ENCODE measurements at places on chromosomes 11 and 22.
A peak's percentile ranks its signal among the peaks of the same experiment; 100 is the strongest.

DNA sequence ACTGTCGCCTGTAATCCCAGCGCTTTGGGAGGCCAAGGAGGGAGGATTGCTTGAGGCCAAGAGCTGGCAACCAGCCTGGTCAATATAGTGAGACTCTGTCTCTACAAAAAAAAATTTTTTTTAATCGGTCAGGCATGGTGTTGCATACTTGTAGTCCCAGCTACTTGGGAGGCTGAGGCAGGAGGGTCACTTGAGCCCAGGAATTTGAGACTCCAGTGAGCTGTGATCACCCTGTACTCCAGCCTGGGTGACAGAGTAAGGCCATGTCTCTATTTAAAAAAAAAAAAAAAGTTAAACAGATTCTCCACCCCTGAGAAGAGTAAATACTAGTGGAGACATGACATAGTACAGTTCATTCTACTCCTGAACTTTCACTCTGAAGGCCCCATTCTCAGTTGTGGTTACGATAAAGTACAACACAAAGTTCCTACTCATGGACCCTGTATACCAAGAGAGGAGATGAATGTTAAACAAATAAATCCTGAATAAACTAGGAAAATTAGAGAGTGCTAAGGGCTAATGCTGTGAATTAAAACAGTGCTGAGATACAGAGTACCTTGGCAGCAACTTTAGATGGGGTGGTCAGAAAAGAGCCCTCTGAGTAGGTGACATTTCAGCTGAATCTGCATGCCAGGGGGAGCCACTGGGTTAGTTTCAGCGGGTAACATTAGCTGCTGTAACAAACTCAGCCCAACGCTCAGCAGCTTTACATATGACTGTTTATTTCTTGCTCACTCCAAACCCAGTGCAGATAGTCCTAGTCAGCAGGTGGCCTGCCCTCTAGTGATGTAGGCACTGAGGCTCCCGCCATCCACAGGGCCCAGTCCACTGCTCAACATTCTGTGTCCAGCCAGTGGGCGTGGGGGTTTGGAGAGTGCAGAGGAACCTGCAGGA is 75.1 kb downstream of the DBX1 start:
- DNase-seq: no peak

DNA sequence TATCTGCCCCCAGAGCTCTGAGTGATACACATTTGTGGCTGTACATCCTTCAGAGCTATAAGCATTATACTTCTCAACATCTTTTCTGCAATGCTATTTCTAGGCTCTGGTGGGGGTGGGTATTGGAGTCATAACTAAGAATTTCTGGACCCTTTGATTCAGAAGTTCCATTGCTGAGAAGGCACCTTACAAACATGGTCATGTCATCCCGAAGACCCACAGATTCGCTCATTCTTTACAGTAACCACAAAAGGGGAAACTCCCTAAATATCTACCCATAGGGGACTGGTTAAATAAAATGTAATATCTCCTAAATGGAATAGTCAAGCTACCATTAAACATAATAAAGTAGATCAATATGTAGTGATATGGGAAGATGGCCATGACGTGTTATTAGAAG is 98.8 kb downstream of the PRR5L start:
- no peak for DNase-seq

- DNase-seq: peak; percentile 88
These were observed at the start of gene AP2A2 for GRCh38 chr11:925496-926301. TSS of gene AP2A2 (plus strand) at chr11:925870. CDS start at chr11:926022, 152 bp downstream.

DNA sequence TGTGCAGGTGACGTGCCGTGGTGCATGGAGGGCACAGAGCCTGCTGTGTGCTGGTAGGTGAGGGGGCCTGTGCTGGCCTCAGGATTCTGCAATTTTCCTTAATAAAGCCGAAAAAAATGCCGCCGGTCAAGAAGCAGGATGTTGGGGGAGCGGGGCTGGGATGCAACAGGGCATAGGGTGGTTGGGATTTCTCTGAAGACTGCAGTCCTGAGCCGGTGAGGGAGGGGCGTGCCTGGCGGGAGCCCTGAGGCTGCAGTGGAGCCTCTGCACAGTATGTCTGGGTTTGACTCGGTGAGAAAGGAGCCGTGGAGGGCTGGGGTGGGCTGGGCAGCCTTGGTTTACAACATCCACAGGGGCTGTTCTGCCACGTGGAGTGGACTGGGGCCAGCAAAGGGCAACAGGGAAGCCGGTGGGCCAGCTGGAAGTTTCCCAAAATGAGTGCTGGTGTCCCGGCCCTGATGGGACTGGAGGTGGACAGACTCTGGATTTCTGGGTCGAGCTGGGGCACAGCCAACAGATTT is 1.3 kb downstream of the CDHR5 start:
- DNase-seq: no peak

DNA sequence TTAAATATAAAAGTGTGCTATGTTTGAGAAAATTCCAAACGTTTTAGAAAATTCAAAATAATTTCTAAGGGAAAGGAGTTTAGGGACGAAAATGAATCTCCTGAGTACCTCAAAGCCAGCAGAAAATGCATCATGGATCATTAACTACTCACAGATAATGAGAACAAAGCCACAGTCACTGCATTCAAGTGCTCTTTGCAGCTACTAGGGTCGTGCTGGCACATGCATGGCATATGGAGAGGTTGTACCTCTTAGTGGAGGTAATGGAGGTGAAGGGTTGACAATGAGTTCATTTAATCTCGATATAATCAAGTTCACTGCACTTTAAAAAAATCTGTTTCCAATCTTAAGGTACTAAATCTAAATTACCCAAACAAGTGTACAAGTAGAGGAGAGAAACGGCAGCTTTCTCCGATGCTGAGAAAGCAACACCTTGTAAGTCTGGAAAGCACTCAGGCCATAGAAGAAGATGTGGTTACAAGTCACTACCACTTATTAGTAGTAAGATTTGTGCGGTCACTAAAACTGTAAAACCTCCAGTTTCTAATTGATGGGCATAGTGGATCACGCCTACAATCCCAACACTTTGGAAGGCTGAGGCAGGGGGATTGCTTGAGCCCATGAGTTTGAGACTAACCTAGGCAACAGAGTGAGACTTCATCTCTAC is 261.1 kb upstream of the ANO3 start:
- DNase-seq: no peak

DNA sequence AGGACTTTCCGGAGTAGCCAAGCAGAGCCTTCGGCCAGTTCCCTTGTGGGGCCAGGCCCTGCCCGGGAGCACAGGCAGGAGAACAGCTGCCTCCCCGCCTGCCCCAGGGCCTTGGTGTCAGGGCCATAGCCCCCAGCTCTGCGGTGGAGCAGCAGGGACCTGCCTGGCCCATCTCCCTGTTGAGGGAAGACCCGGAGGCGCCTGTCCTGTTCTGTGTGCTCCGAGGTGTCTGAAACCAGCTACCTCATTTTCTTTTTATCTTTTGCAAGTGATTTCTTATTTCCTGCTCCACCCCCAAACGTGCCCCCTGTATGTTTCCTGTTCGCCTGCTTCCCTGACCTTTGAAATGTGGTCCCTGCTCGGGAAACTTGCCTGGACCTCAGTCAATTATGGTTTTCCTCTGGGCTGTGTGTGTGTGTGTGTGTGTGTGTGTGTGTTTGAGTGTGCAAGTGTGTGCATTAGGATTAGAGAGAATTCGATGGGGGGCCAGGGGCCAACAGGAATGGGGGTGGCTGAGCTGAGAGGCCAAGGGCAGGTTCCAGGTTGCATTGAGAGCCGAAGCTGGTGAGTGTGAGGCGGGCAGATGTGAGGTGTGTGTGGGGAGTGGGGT is 19.1 kb downstream of the LRP5 start:
- no peak for DNase-seq

DNA sequence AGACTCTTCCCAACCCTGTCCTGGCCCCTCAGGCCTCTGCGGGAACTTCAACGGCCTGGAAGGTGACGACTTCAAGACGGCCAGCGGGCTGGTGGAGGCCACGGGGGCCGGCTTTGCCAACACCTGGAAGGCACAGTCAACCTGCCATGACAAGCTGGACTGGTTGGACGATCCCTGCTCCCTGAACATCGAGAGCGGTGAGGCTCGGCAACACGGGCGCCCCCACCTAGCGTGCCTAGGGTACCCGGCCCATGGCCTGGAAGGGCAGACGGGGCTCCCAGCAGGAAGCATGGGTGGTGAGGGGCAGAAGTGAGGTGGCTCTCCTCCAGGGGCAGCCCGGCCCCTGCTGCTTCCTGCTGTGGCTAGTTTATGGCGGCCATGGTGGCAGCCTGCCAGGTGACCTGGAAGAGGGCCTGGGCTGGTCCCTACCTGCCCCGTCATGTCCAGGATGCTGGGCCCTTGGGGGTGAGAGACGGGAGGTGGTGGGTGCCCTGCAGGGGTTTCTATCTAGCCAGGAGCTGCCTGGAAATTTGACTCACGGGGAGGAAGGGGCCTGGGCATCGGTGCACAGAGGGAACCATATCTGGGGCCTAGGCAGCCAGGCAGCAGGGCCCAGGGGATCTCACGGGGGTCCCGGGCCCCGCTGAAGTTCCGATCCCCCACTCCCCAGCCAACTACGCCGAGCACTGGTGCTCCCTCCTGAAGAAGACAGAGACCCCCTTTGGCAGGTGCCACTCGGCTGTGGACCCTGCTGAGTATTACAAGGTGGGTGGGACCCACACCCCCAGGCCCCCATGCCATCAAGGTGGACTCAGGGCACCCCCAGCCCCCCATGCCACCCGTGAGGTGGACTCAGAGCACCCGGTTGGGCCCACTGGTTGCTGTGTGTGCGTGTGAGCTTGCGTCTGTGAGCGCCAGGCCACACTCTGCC is 9.2 kb downstream of the MUC2 start:
- DNase-seq: no peak

GRCh38 chr22:21628386-21629254 is 1.2 kb downstream of the YDJC start:
- DNase-seq: no peak

GRCh38 chr11:7639643-7640025 is 33.7 kb downstream of the CYB5R2 start:
- DNase-seq: no peak

DNA sequence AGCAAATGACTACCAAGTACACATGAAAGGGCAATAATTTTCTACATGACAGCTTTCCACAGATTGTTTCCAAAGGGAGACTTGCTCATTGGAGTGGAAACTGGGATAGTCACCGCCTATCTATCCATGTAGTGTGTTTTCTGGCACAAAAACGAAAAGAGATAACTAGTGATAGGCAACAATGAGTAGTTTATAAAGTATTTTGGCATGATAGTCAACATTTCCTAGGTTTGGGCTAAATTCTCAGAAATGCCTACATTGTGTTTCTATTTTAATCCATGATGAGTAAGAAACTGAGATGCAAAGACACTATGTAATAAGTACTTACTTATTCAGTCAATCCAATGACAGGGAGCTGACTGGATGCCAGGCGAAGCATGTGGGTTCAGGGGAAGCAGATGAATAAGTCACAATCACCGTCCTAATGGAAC is 1129.1 kb downstream of the DLG2 start:
- peak; percentile 2 for DNase-seq

DNA sequence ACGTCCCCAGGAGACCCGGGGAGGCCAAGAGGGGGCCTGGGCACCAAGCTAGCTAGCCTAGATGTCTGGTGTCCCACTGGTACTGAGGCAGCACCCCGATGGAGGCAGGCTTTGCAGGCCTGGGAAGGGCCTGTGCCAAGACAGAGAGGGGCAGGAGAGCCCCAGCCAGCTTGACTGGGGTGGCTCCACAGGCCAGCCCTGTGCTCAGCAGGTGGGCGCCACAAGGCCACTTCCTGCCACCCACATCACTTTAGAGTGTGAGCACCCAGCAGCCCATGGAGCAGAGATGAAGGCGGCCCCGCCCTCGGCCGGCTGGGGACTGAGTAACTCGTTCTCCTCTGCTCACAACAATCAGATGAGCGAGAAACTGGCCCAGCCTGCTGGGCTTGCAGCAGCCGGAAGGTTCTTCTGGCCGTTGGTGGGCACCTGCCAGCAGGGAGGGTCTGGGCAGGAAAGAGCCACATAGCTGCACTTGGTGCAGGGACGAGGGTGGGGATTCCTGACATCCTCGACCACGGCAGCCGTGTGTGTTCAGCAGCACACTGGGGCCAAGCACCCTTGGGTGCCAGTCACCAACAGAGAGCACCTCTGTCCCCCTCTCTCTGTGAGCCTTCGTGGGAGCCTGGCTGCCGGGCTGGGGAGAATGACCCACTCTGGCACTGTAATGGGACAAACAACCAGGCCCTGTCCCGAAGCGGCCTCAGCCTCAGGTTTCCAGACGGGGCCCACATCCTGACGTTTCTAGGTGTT is 7.6 kb downstream of the OSBPL5 start:
- no peak for DNase-seq

GRCh38 chr22:48177631-48178030 is 1415.2 kb downstream of the TBC1D22A start:
- DNase-seq: no peak

GRCh38 chr11:11997049-11997322 is 11.4 kb downstream of the DKK3 start:
- no peak for DNase-seq

DNA sequence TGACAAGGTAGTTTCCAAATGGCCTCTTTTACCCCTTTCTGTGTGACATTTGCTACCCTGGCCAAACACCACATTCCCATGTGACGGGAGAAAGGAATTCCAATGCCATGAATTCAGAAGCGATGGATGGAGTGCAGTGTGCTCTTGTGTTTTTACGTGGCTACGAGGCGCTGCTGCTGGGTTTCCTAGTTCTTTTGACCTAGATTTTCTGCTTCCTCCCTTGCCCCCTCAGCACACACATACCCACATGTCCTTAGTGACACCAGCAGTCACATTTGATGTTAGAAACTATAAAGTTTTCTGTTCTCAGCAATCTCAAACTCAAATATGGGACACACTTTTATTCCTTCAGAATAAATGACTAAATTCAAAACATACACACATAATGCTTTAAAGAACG is 7.8 kb upstream of the TMA7B start:
- no peak for DNase-seq

- DNase-seq: no peak
These were observed 12.2 kb downstream of the OR8D1 start for GRCh38 chr11:124301548-124301947.

DNA sequence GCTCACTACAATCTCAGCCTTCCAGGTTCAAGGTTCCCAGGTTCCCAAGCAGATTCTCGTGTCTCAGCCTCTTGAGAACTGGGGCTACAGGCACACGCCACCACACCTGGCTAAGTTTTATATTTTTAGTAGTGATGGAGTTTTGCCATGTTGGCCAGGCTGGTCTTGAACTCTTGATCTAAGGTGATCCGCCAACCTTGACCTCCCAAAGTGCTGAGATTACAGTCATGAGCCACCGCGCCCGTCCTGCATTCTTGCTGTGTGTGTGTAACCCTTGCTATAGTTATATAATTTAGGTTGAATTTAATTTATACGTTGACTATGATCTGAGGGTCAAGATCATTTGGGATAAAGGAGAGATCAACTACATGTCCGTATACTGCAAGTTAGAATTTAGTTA is 29.3 kb upstream of the ROBO3 start:
- no peak for DNase-seq

GRCh38 chr11:69879729-69880005 is 60.5 kb upstream of the FGF3 start:
- DNase-seq: no peak
